ENCODE measurements at places on chromosomes 5 and 9.

DNA sequence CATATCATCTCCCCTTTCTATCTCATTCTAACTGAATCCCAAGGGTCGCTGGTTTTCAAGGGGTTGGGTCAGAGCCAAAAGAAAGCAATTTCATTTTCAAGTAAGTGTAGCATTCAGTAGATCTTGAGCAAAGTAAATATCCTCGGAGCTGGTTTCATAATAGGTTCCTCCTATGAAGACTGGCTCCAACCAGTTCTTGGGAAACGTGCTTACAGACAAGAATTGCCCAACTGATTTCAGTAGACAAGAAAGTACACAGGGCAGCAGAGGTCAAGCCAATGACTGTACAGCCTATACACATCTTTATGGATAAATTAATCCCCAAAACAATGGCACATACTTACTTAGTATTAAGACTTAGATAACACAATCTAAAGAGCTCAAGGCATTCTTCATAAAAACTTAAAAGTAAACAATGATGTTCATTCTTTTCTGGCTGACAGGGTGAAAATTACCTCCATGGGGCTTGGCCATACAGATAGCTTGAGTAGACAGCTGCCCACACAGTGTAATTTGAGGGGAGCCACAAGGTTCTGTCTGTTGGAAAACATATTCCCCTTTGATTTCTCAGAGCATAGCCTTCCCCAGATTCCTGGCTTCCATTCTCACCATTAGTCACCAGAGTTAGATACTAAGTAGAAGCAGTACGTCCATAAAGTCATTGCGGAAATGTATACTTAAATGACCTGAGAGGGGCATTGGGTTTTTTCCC lies 163.9 kb downstream of the ARRDC3 start:
- DNase-seq = no peak

GRCh38 chr5:103126557-103126956 lies 6.5 kb downstream of the PPIP5K2 start:
- no peak for DNase-seq

DNA sequence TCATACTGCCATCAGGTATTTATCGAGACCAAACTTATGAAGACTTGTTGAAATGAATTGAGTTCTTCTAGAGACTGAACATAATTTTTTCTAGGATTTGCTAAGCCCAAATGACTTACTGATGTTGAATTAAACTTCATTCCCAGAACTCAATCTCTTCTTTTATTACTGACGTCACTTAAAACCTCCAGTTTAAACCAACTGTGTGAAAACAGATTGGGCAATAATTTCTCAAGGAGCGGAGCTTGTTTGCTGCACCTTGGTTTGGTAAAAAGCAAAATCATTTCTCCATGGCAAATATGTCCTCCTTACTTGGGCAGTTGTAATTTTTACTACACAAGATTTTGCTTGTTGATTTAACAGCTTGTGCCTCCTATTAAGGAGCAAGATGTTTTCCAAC lies 37.4 kb downstream of the CFAP90 start:
- DNase-seq = no peak

DNA sequence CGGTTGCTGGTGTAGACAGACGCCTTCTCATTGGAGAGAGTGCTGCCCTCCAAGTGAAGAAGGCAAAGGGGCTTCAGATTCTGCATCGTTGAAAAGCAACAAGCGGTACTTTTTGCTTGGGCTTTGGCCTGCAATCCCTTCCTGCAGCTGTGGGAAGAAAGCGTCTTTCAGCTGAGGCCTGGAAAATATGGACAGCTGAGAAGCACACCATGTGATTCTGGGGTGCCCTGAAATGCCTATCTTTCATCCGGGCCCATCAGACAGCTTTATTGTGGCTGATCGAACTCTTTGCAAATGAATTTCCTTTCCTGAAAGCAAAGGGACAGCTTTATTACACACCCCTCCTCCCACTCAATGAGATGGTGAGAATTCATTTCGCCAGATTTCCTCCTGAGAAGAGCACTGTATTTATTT lies 74.0 kb downstream of the NSG2 start:
- no peak for DNase-seq

DNA sequence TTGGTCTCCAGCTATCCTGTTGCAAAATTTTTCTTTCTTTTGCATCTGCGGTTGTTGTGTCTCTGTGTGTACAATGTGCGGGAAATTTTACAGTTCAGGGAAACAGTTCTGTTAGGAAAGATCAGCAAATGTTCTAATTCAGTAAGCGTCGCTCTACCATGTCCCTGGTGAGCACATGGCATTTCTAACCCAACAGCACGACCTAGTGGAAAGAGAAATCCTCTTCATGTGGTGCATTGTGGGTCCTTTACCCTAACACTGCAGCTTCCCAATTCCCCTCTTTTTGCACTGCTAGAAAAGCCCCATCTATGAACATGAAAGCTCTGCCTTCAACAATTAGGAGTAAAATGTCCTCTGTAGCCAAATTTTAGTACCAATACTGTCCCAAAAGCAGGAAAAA lies 974.2 kb upstream of the CDH9 start:
- no peak for DNase-seq

DNA sequence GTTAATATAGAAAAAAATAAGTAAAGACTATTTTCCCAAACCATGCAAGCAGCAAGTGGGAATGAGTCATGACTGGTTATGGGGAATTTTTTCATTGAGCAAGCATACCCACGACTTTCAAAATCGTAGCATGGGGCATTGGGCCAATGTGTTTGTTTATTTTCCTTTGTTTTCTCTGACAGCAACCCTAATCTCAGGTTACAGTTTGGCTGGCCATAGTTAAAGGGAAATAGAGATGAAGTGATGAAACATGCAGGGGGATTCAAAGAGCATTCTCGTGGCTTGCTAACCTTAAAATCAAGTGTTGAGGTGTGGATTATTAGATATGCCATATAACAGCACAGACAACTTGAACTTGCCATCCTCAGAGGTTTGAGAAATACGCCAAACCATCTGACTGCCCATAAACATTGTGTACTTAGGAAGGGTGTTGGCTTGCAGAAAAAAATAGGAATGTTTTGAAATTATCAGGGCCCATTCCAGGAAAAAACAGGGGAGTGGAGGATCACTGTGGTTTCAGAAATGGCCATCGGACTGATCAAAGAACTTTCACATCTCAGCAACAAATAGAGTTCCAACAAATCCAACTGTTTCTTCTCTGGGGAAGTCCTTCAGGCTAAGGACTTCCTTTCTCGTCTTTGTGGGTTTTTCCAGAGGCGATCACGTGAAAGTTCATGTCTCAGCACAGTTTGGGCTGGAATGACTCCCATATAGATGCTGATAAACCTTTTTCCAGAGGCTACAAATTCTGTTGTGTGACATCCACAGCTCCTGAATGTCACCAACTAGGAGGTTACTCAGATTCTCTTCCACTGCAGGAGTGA lies 259.1 kb downstream of the SYK start:
- DNase-seq = no peak

DNA sequence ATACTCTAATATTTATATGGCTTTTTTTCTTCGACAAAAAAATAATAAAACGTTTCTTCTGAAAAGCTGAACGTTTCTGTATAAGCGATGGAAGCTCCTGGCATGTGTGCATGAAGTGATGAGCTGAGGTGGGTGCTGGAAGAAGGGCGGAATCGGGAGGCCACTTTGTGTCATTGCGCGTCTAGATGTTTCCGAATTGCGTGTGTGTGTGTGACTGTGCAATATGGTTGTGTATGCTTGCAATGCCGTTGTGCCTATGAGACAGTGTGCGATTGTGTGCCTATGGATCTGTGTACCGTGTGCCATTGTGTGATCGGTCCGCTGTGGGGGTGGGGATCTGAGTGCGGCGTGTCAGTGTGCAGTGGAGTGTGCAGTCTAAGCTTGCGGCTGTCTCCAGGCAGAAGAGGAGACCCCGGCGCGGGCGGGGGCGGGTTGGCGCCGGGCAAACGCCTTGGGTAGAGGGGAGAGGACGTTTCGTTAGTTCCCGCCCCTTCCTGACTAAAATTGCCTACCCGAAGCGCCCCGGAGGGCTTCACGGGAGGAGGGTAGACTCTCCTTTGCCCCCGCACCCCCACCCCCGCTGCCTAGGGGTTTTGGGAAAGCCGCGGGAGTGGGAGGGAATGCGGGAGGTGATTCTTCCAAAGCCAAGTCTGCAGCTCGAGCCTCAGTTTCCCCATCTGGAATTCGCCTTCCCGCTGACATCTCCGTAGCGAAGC lies 24.2 kb downstream of the PCDHGC5 start:
- DNase-seq = no peak

DNA sequence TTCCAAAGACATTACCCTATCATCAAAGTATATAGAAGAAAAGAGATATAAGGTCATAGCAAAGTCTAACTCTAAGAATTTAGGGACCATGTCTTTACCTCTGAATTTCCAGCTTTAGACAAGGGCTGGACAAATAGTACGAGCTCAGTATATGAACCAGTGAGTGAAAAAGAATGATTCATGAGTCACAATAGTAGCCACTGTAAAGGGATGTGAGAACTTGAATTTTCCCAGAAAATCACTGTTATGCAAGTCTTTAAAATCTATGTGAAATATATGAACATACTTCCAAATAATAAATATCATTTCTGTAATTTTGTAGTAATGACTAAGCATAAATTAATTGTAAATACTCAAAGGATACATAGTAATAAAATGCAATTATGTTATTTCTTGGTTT lies 305.9 kb upstream of the PRR16 start:
- no peak for DNase-seq

- no peak for DNase-seq
These were observed 359.1 kb downstream of the ARHGEF28 start for GRCh38 chr5:73985145-73985544.

GRCh38 chr9:95923794-95924193 lies 48.3 kb downstream of the ERCC6L2 start:
- no peak for DNase-seq

DNA sequence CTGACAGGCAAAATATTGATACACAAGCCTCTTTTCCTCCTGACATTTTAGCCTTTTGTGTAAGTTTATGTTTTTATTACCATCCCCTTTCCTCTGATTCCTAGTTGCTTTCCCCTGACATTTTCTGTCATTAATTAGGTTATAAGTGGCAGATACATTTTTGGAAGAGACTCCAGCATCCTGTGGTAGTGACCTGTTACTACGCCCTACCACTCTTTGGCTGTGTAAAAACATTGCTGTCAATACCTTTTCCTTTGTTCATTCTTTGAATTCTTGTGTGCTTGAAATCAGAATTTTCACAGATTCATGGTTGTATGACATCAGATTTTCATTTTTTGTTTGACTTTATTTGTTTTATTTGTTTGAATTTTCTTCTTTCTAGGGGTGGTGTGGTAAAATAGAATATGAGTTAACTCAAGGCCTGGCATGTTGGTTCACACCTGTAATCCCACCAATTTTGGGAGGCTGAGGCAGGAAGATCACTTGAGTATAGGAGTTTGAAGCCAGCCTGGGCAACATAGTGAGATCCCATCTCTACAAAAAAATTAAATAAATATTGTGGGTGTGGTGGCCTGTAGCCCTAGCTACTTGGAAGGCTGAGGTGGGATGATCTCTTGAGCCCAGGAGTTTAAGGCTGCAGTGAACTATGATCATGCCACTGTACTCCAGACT lies 43.4 kb downstream of the UBE2R2 start:
- no peak for DNase-seq

DNA sequence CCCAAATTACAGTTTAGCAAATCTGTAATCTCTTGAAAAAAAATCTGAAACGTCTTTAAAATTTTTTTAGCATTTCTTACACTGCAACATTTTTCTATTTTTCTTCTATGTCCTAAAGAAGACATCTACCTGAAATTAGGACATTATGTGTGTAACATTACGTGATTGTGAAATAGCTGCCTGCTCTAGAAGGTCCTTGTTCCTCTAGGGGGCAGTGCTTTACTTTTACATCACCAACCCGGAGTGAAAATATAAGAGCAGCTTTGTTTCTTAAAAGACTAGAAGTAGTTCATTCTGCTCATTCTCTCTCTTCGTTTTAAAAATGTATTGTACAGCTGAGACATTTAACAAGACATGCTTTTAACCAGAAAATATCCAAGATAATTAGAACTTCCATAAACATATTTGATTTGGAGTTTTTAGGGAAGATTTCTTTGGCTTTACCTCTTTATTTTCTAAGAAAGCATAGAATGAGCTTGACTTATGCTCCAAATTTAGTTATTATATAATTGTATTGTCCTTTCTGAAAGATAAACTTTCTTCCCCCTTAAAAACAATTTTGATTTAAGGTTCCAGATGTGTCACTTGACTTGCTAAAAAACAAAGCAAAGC lies 48.1 kb upstream of the RIOK2 start:
- peak; percentile 9 for DNase-seq

DNA sequence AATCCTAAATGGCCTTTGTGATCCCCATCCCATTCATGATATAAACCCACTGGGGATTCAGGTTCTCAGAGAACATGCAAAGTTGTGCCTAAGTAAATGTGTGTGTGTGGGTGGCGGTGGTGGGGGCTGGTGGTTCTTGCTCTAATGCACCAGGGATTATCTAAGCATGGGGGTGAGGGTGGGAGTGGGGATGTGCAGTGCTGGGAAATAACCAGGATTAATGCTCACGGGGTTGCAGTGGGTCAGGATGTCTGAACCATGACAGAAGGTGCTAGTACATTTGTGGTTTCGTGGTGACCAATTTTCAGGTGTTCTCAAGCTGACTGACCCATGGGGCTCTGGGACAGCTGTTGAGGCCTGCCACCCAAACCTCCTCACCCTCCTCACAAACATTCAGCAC lies 101.0 kb downstream of the ZNF608 start:
- DNase-seq = no peak

GRCh38 chr5:38595132-38595745 lies 38.8 kb upstream of the LIFR start:
- DNase-seq = no peak

DNA sequence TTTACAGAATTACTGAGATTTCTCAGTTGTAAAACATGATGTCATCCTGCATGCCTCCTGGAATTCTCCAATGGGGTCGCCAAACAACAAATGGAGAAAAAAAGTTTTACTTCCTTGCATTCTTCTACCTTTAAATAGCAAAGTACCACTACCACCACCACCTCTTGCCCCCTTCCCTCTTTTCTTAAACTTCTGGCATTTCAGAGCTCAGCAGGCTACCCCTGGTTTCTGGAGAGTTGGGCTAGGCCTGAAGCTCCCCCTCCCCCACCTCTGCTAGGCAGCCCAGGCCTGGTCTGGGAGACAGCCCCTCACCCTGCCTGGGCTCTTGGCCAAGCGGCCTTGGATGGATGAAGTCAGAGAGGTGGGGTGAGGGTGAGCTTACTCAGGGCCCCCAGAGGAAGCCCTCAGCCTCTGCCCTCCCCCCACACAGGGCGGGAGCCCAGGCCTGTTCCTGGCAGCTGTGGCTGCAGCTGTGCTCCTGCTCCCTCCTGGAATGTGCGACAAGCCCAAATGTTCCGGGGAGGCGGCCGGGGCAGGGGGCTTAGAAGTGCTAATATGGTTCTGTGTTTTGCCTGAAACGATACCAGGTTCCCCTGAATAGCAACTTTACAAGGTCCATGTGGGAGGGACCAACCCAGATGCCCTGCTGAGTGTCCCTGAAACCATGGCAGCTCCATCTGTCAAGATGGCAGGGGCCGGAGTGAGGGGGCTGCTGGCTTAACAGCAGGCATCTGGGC lies 6.0 kb upstream of the CCIN start:
- DNase-seq = no peak

GRCh38 chr9:69444791-69445190 lies 119.8 kb downstream of the ENTREP1 start:
- no peak for DNase-seq

All from CD4-positive, alpha-beta T cell treated with Interferon alpha-2 for 1 hour (primary cell).